Astrocyte of the spinal cord (primary cell): ENCODE measurements at places on chromosomes 16 and 17.

DNA sequence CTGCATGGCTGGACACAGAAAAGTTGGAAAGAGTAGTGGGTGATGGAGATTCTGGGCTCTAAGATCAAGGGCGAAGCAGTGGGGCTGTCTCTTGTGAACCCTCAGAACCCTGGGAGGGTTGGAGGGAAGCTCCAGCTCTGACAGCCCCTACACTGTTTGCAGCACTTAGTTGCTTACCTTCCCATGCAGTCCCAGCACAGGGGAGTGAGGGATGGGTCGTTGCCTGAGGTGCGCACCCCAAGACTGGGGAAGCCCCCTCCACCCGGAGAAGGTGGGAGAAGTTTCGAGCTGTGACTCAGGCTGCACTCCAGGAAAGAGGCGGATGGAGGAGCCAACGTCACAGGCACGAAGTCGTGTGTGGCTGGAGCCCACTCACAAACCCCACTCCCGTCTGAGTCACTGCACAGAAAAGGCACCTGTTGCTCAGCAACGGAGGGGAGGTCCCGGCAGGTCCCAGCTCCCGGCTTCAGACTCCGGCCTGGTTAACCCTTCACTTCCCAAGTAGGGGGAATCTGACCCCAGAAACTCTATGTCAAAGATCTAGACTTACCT is 60.1 kb downstream of the AIPL1 start:
- DNase-seq: peak; percentile 66

DNA sequence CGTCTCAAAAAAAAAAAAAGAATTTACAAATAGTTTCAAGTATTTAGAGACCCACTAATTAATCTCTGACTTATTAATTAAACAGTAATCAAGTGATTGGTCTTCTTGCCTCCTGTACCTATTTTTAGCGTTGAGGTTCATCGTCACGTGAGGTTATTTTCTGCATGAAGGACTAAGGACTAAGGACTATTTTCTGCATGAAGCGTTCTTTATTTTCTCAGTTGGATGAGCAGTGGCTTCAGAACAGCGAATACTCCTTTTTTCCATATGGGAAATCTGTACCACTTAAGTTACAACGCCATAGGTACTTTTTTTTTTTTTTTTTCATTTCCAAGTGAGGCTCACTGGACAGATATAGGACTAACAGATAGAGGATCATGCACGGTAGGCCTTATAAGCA is 224.9 kb downstream of the CNTNAP4 start:
- no peak for DNase-seq

DNA sequence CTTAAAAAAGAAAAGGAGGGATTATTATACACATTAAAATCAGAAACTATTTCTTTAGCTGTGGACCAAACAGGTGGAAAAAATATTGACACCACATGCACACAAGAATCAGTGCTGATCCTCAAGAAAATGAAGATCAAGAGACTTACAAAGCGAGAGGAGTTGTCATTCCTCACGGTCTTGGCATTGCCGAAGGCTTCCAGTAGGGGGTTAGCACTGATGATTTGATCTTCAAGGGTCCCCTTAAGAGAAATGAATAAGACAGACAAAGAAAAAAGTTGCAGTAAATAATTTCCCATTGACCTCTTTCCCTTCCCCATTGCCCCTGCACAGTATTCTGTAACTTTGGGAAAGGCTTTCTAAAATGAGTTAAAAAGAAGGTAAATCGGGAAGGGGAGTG is 6.0 kb downstream of the MYH4 start:
- DNase-seq: no peak

GRCh38 chr16:69482410-69482991 is 58.1 kb downstream of the CYB5B start:
- DNase-seq: peak; percentile 79

GRCh38 chr17:45824475-45824874 is 20.2 kb upstream of the SPPL2C start:
- no peak for DNase-seq

DNA sequence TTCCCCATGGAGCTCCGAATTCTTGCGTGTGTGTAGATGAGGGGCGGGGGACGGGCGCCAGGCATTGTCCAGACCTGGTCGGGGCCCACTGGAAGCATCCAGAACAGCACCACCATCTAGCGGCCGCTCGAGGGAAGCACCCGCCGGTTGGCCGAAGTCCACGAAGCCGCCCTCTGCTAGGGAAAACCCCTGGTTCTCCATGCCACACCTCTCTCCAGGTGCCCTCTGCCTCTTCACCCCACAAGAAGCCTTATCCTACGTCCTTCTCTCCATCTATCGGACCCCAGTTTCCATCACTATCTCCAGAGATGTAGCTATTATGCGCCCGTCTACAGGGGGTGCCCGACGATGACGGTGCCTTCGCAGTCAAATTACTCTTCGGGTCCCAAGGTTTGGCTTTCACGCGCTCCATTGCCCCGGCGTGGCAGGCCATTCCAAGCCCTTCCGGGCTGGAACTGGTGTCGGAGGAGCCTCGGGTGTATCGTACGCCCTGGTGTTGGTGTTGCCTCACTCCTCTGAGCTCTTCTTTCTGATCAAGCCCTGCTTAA is 617 bp upstream of the SENP3 start:
- DNase-seq: peak; percentile 82

- DNase-seq: no peak
Measured at GRCh38 chr16:88057656-88058055, 106.4 kb downstream of the BANP start.

DNA sequence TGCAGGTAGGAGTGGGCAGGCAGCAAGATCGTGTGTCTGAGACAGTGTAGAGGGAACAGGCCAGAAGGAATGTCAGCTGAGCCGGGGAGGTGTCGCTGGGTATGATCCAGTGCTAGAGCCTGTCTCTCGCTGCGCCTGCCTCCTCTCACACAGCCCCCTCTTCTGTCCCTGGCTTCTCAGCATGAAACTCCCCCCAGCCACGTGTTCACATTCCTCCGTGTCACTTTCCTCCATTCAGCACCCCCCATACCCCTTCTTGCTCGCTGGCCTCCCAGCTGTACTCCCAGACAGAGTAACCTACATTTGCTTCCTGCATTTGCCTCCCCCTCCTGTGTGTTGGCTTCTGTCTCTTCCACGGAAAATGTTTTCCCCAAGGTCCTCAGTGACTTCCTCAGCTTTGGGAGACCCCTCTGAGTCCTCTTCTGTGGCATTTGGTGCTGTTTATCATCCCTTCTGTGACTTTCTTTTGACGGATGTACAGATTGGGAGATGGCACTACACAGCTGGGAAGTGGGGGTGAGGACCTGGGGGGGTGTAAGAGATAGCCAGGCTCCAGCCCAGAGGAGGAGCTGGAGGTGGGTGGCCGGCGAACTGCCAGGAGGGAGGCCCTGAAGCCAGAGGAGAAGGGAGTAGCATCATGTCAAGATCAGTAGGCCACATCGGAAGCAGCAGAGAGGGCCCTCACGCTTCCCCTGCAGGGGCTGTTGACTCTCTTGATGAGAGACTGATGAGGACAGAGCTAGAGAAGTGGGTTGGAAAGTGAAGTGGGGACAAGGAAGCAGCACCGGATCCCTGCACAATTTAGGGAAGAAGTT is 19.2 kb downstream of the SGF29 start:
- no peak for DNase-seq

DNA sequence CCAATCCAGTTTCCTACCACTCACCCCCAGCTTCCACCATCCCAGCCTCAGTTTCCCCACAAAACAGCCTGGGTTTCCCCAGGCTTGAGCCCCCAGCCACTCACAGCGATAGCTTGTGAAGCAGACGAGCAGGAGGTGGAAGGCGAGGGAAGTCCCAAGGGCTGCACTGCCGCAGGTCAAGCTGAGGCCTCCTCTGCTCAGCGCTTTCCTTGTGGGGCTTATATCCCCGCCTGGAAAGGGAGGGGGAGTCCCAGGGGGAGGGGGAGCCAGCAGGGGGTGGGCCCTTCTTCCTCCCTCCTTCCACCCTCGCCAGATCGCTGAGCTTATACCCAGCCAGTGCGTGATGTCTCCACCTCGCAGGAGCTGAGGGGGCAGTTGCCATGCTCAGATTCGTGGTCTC is at the start of gene PYY:
PYY (minus strand) TSS at position 195 of the 400 bp plus-strand sequence. CDS start 457 bp downstream, outside the sequence.
- no peak for DNase-seq

DNA sequence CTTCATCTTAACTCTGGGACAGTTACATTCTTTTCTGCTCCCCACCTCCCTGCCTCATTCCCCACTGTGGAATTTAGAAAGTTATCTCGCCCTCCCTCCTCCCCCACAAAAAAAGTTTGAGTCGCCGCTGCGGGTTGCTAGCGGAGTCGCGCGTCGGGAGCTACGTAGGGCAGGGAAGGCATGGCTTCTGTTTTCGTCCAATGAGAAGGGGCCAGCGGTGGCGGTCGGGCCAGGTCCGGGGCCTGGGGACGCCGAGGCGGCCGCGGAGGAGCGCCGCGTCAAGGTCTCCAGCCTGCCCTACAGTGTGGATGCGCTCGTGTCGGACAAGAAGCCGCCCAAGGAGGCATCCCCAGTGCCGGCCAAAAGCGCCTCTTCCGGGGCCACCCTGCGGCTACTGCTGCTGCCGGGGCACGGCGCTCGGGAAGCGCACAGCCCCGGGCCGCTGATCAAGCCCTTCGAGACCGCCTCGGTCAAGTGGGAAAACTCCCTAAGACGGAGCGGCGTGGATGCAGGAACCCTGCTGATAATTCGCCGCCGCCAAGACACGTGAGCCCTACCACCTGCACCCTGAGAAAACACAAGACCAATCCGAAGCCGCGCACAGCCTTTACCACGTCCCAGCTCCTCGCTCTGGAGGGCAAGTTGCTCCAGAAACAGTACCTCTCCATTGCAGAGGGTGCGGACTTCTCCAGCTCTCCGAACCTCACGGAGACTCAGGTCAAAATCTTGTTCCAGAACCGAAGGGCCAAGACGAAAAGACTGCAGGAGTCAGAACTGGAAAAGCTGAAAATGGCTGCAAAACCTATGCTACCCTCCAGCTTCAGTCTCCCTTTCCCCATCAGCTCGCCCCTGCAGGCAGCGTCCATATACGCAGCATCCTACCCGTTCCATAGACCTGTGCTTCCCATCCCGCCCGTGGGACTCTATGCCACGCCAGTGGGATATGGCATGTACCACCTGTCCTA is 8.9 kb downstream of the OR4D1 start:
- no peak for DNase-seq

GRCh38 chr17:50911890-50912289 is 45.7 kb upstream of the TOB1 start:
- no peak for DNase-seq

- no peak for DNase-seq
Measured at GRCh38 chr17:62126292-62126691, 61.2 kb upstream of the MED13 start.

DNA sequence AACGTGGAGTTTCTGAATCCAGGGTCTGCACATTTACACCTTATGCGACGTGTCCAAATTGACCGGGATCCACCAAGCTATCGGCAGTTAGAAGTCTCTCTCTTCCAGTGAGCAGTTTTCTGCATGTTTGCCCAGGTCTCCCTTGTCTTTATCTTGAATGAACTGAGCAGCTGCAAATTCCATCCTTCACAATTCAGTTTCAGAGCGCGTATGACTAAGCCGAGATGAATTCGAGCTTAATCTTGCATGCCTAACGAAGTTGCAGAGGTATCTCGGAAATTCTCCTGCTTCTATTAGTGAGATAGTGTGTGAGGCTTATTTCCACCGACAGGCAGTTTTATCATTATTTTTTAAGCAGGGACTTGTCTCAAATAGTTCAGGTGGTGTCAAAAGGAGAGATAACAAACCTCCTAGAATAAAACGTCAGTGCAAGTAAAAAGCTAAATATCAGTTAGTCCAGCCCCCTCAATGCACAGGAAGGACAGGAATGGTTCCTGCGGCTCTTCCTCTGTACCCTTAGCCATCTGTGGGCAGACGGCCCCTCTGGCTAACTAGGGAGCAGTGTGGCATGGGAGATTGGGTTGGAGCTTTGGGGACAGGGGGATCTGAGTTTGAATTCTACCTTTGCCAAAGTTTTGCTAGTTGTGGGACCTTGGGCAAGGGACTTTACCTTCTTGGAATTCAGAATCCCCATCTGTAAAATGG is 93.0 kb upstream of the GPR139 start:
- DNase-seq: no peak

- no peak for DNase-seq
Measured at GRCh38 chr17:35752471-35752870, 568 bp downstream of the GAS2L2 start.

DNA sequence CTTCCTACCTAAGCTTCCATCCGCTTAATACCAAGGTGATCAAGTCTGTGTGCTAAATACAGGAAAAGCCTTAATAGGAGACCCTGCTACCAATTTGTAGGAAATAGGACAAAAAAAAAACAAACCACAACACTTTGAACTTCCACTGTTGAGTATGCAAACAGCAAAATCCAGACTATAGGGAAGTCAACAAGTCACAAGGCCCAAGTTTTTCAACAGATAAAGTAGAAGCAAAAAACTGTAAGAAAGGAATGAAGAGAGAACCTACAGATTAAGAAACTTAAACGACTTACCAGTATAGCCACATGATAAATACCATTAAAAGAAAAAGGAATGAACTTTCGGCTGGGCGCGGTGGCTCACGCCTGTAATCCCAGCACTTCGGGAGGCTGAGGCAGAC is 7.4 kb downstream of the USP22 start:
- DNase-seq: no peak

DNA sequence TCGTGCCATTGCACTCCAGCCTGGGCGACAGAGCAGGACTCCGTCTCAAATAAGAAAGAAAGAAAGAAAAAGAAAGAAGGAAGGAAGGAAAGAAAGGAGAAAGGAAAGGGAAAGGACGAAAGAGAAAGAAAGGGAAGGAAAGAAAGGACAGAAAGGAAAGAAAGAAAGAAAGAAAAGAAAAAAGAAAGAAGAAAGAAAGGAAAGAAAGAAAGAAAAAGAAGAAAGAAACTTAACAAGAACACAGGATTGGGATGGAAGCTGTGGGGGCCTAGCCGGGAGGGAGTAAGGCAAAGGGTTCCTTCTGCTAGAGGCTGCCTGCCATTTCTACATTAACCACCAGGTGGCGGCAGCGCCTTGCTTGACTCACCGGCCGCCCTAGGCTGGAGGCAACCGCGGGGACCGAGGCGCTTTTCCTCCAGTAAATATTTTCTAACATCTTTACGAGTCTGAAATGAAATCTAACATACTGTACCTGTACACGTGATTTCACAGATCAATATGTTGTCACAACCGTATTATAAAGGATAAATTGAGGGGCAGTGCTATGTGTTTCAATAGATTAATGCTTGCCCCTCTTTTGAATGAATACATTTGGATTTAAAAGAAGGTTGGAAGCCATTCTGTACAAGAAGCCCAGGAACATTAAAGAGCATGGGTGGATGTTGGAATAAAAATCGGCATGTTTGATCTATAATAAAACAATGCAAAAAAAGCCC is 6.1 kb downstream of the GJD3 start:
- peak; percentile 84 for DNase-seq

GRCh38 chr16:61002479-61003204 is 1033.6 kb downstream of the CDH8 start:
- DNase-seq: no peak

DNA sequence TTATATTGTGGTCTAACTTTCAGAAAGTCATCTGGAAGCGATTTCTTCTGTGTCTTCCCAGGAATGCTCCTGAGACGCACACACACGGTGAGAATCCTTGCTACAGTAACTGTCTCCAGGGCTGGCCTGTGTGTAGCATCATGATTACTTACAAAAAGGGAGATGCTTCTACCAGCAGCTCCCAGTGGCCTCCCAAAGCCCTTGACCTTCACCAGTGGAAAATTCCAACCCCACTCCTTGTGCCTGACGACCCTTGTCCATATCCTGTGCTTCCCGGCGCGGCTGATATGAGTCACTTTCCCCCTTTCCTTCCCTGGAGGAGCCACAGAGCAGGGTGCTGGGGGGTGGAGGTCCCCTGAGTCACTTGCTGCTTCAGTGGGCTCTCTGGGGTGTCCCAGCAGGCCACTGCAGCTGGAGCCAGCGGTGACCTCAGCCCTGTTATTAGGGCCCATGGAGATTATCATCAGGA is 22.1 kb upstream of the NAT9 start:
- DNase-seq: peak; percentile 14

- no peak for DNase-seq
Measured at GRCh38 chr16:78286065-78286464, 186.6 kb downstream of the WWOX start.

GRCh38 chr17:50944054-50944901 is 78.1 kb upstream of the TOB1 start:
- no peak for DNase-seq
